Islet precursor cell (in vitro differentiated cells): ENCODE measurements at places on chromosomes 16 and 17.

- DNase-seq = no peak
These were observed 59.0 kb downstream of the ACSM2A start for GRCh38 chr16:20510323-20510722.

DNA sequence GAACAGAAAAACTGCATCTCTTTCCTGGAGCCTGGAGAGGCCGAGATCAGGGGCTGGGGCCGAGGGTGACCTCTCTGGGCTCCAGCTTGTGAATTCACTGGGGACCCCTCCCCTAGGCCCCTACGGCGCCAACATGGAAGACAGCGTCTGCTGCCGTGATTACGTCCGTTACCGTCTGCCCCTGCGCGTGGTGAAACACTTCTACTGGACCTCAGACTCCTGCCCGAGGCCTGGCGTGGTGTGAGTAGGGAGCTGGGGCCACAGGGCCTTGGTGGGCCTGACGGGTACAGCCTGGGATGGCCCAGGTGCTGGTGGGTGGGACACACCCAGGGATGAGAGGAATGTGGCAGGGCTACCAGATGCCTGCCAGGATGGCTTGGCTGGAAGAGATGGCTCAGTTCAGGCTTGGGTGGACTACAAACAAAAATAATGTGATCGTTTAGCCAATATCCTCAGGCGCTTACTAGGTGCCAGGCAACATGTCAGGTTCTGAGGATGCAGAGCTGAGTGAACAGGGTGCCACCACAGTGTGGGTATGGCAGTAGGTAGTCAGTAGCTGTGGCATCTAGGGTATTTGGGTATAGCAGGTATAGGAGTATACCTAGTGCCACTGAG is 1.8 kb downstream of the CCL22 start:
- peak; percentile 26 for DNase-seq

- no peak for DNase-seq
These were observed 184.8 kb upstream of the CIBAR2 start for GRCh38 chr16:85296859-85297660.

DNA sequence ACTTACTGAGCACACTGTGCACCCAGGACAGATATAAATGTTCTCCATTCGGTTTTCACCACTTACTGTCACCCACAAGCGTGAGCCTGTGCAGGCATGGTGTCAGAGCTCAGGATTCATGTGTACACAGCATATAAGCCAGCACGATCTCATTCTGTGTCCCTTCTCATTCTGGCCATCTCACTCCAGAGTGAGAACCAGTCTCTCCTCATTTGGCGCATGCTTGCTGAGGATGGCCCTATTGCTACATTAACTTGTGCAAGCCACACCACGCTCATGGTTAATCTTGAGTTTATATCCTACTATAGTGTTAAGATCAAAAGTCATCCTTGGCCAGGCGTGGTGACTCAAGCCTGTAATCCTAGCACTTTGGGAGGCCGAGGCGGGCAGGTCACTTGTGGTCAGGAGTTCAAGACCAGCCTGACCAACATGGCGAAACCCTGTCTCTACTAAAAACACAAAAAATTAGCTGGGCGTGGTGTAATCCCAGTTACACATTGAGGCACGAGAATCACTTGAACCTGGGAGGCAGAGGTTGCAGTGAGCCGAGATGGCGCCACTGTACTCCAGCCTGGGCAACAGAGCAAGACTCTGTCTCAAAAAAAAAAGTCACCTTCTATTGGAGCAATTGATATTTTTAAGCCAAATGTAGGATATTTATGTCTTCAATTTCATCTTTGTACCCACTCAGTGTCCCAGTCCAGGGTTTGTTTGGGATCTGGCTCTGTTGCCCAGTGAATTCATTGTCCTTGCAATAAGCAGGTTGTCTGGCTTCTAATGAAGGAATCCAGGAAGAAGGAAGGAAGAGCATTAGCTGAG is 20.9 kb downstream of the SOCS1 start:
- no peak for DNase-seq

- DNase-seq = no peak
These were observed 33.1 kb upstream of the AKAP1 start for GRCh38 chr17:57051886-57052361.

GRCh38 chr16:87929986-87930385 is 6.3 kb downstream of the CA5A start:
- no peak for DNase-seq

GRCh38 chr17:76840443-76840767 is 27.8 kb upstream of the MGAT5B start:
- DNase-seq = no peak

GRCh38 chr17:64598672-64599071 is 63.4 kb downstream of the SMURF2 start:
- DNase-seq = no peak

DNA sequence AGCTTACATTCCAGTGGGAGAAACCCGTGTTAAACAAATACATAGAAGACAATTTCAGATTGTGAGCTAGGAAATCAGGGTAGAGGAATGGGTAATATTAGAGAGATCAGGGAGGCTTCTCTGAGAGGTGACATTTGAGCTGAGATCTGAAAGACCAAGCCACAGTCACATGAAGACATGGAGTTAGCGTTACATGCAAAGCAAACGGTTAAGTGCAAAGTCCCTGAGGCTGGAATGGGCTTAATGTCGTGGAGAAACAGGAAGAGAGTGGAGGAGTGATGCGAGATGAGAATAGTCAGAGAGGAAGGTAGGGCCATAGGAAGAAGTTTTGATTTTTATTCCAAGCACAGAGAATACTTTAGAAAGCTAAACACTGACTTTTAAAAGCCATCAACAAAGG is 246.1 kb downstream of the IRX3 start:
- no peak for DNase-seq

- DNase-seq = no peak
These were observed 15.1 kb upstream of the PITPNM3 start for GRCh38 chr17:6571452-6571781.

DNA sequence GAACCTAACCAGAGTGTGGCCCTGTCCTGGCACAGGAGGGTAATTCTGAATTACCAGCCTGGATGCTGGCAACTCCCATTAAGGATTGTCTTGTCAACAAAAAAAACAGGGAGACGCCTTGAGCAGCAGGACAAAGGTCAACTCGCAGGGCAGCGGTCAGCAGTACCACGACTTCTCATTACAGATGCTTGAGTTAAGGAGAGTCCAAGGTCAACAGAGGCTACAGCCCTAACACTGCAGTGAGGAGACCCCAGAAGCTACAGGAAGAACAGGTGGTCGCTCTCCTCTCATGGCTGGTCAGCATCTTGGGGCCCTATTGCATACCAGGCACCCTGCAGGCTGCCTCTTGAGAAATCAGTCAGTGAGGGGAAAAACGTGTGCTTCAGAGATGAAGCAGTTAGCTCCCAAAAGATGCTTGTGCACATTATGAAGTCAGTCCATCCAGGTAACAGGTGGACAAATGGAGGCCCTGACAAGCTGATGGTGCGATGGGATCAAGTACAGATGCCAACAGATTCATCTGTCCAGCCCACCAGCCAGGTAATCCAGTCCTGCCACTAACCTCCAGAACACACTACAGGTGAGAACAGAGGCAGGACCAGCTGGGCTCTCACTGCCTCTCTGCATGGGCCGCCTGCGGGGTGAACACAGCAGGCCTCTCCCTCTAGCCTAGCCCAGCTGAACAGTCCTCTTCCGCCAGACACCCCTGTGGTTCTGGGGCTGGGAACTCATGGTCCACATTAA is 4.2 kb downstream of the CSNK1D start:
- DNase-seq = no peak

DNA sequence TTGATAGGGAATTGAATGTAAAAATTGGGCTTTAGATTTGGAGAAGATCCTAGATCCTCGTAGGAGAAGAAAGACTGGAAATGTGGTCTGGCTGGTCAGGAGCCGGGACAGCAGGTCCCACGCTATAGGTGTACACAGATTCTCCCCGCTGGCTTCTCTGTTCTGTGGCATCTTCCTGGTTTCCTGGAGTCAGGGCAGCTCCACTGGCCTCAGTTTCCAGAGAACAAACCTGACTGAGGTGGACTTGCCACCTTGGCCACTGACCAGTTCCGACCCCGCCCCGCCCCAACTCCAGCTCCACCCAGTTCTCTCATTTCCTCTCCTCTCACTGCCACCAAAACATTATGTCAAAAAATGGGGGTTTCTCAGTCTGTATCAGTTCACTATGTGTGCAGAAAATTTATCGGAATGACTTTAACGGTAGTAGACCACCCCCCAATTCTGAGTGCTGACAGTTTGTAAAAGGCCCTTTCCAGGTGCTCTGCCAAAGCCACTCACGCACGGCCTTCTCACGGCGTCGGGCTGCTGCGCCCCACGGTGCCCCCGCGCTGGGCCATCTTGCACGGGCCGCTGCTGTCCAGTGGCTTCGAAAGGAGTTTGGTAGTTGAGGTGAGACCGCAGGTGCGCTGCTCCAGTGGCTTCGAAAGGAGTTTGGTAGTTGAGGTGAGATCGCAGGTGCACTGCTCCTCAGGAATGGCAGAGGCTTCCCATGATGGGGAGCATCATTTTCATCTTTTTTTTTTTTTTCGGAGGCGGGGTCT is 161.4 kb upstream of the CHMP6 start:
- no peak for DNase-seq
